ENCODE measurements at places on chromosomes 7 and 10. TPM values are rescaled to one million over a fixed set of nuclear protein-coding genes. Genes with fewer than 3 reads are reported as not detected.

DNA sequence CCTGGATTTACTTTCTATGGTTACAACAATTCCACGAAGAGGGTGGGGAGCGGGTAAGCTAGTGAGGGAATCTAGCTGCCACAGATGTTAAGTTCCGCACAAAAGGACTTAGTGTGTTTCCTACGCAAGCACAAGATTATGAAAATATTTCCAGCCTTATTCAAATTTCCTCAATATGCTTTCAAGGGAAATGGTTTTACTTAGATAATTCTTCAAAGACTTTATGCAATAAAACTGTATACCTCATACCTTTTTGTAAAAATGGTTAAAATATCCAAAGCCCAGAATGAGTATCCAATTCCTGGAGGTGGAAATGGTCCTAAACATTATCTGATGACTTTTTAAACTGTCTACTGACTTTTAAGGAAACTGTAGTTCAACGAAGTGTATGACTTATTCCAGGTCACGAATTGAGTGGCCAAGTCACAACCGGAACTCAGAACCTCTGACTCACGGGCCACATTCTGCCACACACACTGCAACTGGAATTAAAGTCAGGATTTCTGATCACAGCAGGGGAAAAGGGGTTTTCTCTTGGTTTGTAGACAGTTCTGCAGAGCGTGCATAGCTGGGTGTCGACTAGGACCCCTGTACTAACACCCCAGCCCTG is 20.2 kb upstream of the INSIG1 start:
- no peak overlapping the region for H3K27ac ChIP-seq
- peaks cover 5% of the 10 kb centered on the region for H3K4me1 ChIP-seq
- no peak for DNase-seq
- no peaks in the 10 kb centered on the region for H3K36me3 ChIP-seq

DNA sequence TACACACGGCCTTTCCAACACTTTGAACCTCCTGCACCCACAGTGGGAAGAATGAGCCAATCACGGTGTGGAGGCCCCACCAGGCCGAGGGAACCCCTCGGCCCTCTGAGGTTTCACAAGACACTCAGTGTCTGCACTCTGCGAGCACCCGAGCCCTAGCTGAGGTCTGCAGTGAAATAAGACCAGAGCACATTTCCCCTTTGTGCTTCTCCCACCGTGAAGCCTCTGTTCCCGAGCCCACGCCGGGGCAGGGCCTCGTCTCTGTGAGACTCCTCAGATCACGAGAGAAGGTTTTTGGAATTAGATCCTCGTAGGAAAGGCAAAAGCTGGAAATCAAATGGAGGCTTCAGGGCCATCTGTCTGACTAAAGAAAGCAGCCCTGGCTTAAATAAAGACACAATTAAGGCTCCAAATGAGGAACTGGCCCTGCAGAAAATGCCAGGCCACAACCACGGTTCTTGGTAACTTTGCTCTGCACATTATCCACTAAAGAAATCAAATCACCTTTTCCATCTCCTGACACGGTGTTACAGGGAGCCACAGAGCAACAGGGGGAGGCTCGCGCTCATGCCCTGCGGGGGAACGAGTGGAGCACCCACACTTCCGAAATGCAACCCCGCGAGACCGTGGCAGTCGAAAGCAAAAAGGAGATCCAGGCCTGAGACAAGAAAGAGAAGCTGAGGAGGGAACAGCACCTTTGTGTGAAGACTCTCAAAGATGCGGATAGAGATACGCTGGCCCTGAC is 43.7 kb downstream of the FAM53B start:
- no peak for DNase-seq
- peaks cover 88% of the 10 kb centered on the region for H3K4me1 ChIP-seq
- H3K36me3 ChIP-seq = peaks cover 20% of the 10 kb centered on the region
- H3K27ac ChIP-seq = peak overlapping the region; percentile 86

- H3K4me1 ChIP-seq = peaks cover 25% of the 10 kb centered on the region
- H3K27me3 ChIP-seq = no peaks in the 10 kb centered on the region
- H3K36me3 ChIP-seq = no peaks in the 10 kb centered on the region
These were observed 45.2 kb upstream of the NPFFR1 start for GRCh38 chr10:70328967-70329366.

DNA sequence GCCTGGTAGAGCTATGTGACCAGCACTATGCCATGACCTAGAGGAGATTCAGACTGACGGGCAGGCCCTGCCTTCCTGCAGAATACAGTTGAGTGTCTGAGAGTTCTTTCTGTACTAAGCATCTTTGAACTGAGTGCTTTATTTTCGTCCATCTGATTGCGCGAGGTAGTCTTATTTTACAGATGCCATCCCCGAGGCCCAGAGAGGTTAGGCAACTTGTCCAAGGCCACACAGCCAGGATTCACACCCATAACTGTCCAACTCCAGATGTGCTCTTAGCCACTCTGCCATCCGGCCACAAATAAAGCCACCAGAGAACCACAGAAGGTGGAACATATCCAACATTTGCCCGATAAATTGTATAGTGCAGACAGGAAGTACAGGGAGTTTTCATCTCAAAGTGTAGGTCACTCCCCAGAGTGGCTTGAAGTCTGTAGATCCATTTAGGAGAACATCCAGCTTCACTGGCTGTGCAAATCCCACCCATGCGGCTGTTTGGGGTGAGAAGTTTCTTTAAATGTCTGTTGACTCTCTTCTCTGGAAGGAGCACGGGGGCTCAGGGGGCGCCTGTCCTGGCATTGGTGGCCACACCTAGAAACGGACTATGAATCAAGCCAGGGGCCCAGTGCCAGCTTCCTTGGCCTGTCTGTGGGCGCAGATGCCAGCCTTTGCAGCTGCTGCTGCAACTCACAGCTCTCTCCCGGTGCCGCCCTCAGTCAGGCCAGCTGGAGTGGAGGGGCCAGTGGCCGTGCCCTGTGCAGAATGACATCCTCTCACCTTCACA is 11.1 kb downstream of the CHST3 start:
- peaks cover 100% of the 10 kb centered on the region for H3K4me1 ChIP-seq
- no peaks in the 10 kb centered on the region for H3K27me3 ChIP-seq
- H3K27ac ChIP-seq = peak overlapping the region; percentile 83
- no peak for DNase-seq
- H3K4me3 ChIP-seq = peak overlapping the region; percentile 25

GRCh38 chr10:52652431-52653262 is 119.9 kb downstream of the MBL2 start:
- H3K4me3 ChIP-seq = no peak overlapping the region
- no peaks in the 10 kb centered on the region for H3K36me3 ChIP-seq
- H3K27ac ChIP-seq = no peak overlapping the region
- DNase-seq = no peak
- H3K27me3 ChIP-seq = no peaks in the 10 kb centered on the region

DNA sequence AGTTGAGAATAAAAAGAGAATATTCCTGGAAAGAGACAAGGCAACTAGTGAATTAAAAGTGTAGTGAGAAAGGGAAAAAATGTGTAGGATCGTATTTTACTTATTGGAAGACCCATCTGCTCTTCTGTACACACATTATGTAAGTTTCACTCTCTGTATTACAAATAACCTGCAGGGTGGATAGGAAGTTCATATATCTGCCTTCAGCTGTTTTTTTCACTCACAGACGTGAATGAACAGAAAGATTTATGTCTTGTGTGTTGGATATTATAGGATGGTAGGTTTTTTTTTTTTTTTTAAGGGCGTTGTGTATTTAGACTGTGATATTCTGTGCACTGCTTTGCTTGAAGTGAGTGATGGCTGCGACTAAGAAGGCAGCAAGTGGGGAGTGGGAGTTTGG is 266.5 kb downstream of the AUTS2 start:
- no peak overlapping the region for H3K27ac ChIP-seq
- no peak for DNase-seq
- H3K4me1 ChIP-seq = peaks cover 56% of the 10 kb centered on the region
- H3K4me3 ChIP-seq = no peak overlapping the region
- no peaks in the 10 kb centered on the region for H3K27me3 ChIP-seq
- no peaks in the 10 kb centered on the region for H3K36me3 ChIP-seq

FOXP2 gene
- 54.2 TPM for total RNA-seq

GRCh38 chr10:314381-314780 is 179.1 kb downstream of the ZMYND11 start:
- no peak overlapping the region for H3K27ac ChIP-seq
- H3K4me3 ChIP-seq = no peak overlapping the region
- DNase-seq = no peak
- H3K4me1 ChIP-seq = peaks cover 10% of the 10 kb centered on the region
- no peaks in the 10 kb centered on the region for H3K27me3 ChIP-seq

- no peak overlapping the region for H3K4me3 ChIP-seq
- H3K27ac ChIP-seq = no peak overlapping the region
- no peaks in the 10 kb centered on the region for H3K27me3 ChIP-seq
- no peaks in the 10 kb centered on the region for H3K36me3 ChIP-seq
- H3K4me1 ChIP-seq = no peaks in the 10 kb centered on the region
These were observed 481.8 kb upstream of the GHITM start for GRCh38 chr10:83657487-83657886.

CFAP43 gene
- total RNA-seq = 0.33 TPM

- H3K27ac ChIP-seq = no peak overlapping the region
- DNase-seq = no peak
- peaks cover 20% of the 10 kb centered on the region for H3K4me1 ChIP-seq
- no peaks in the 10 kb centered on the region for H3K27me3 ChIP-seq
- H3K4me3 ChIP-seq = no peak overlapping the region
These were observed 313.6 kb upstream of the ZMIZ1 start for GRCh38 chr10:78755063-78755701.

ZNF92 gene
- total RNA-seq = 4.0 TPM

DNAJC12 gene
- 4.1 TPM for total RNA-seq
